ENCODE measurements at places on chromosomes 3 and 15.
A peak's percentile ranks its signal among the peaks of the same experiment; 100 is the strongest.

GRCh38 chr3:4900298-4900697 is 78.9 kb upstream of the BHLHE40 start:
- DNase-seq, result no peak

GRCh38 chr15:75836959-75837334 is 6.3 kb upstream of the UBE2Q2 start:
- DNase-seq, result no peak

DNA sequence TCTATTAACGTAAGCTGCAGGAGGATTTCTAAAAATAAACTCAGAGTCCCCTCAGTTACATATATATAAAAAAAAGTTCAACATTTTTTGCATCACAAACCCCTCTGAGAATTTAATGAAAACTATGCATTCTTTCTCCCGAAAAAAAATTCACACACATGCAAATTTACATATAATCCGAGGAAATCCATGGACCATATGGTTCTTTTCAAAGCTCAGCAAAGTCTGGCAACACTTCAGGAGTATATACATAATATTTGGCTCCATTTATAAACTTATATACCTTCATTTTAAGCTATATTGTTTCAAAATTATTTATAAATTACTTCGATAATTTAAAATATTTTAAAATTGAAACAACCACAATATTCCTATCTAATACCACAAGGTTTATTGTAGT is 140.7 kb upstream of the PLXND1 start:
- DNase-seq, result no peak

DNA sequence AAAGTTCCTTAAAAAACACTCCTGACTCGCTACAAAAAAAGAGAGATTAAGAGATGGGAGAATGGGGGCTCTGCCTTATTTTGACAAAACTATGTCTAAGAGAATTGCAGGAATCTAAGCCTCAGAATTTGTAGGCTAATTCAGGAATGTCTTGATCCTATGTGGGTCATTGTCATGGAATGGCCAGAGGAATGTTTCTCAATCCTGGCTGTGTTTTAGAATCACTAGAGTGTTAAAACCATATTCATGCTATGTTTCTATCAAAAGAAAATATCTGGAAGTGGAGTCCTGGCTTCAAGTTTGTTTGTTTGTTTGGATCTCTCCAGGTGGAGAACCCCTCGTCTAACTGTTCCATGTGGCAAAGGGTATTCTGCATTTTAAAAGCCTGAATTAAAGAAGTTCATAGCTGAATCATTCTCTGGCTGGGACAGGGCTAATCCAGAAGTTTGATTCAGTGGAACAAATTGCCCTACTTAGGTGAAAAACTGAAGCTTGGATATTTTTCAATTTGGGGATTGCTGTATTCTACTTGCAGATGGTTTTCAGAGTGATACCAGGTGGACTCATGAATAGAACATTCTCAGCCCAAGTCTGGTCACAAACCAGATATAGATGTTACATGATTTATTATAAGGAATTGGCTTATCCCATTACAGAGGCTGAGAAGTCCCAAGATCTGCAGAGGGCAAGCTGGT is 28.2 kb downstream of the GJD2 start:
- DNase-seq, result no peak

DNA sequence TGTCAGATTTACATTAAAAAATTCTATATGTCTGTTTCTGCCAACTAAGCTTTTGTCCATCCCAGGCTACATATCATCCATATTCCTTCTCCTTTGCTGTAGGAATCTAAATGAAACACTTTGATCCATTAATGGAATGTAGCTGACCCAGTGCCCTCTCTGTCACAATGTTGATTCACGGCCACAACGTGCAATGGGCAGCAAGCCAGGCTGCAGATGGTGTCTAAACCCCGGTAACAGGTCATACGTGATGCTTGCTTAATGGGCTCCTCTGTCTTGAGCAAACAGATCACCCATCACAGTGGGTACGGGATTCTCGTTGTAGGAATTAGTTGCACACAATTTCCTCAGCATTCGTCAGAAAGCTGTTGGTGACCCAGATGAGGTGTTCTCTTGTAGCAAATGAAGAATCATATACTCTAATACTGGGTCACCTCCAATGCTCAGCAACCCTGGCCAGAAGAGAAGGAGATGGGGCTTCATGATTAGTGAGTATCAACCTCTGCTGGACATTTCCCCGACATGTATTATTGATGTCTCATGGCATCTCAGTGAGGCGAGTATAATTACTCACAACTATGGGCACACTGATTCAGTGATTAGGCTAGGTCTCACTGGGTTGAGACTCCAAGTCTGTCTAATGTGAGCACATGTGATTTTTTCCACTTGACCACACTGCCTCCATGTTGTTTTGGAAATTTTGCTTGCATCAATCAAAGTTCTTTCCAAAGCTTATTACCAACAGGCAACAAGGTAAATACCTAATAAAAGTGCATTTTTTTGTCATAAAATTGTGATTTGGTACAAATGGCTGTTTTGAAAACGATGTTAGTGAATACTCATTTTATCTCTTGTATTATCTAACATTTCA is 12.9 kb upstream of the DCBLD2 start:
- DNase-seq, result no peak

DNA sequence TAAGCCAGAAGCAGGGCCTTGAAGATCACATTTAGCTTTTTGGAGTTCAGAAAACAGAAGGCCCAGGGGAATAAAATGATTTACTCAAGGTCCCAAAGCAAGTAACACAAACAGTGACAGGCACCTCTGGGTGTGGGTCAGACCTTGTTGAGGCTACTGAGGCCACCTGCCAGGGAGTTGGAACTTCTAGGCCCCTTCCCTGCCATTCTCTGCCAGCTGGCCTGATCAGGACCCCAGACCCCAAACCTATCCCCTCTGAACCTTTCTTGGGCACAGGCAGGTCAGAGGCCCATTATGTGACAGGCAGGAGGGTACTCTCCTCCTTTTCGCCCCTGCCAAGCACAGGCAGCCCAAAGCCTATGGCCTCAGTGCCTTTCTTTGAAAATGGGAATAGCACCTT is 49.4 kb upstream of the ATP2B2 start:
- no peak for DNase-seq

DNA sequence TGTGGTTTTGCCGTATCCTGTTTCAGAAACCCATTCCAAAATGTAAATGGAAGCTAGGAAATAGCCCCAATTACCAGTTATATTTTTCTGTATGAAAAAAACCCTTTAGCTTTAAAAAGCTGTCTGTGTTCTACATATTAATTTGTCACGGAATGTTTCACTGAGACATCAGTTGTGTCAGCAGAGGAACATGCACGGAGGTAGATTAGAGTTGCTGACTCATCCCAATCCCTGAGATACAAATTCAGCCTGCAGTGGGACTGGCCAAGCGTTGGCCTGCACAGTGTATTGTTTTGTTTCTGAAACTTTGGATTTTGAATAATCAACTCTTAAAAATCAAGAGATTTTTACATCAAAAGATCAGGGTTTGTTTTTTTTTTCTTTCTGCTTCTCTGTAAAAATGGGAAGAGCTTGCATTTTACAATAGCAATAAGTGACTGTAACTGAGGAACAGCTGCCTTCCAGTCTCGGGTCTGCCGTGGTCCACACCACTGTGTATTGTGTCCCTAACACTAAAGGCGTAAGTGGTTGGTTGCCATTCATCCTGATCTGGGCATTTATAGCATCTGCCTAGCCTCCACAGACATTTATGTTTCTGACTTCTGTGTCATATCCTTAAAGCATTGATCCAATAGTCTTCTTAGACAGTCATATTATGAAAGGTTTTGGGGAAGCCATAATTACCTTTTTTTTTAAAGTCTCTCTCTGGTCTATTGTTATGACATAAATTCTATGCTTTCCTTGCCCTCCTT is 218.1 kb downstream of the ADAMTSL3 start:
- DNase-seq, result no peak

- no peak for DNase-seq
These were observed 607.4 kb upstream of the TBL1XR1 start for GRCh38 chr3:177804646-177805045.

- DNase-seq, result no peak
These were observed 58.7 kb downstream of the CD200 start for GRCh38 chr3:112391648-112392047.

DNA sequence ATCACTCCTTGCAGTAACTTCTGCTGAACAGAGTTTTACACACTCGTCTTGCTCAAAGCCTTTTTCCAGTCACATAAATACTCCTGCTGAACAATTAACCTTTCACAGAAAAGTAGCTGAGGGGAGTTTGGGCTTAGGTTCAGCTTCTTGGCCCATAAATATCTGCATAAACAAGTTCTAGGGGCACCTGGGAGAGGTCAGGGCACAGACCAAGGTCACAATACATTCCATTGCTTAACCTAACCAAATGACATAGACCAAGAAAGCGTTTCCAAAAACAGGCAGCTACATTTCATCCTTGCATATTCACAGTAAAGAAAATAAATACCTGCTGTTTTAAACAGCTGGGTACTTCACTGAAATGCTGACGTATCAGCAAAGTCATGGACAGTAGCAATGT is 101.3 kb downstream of the THRB start:
- DNase-seq, result no peak

- no peak for DNase-seq
These were observed 56.0 kb downstream of the TPRA1 start for GRCh38 chr3:127534564-127534963.

GRCh38 chr3:16449369-16449768 is 64.1 kb downstream of the RFTN1 start:
- no peak for DNase-seq

DNA sequence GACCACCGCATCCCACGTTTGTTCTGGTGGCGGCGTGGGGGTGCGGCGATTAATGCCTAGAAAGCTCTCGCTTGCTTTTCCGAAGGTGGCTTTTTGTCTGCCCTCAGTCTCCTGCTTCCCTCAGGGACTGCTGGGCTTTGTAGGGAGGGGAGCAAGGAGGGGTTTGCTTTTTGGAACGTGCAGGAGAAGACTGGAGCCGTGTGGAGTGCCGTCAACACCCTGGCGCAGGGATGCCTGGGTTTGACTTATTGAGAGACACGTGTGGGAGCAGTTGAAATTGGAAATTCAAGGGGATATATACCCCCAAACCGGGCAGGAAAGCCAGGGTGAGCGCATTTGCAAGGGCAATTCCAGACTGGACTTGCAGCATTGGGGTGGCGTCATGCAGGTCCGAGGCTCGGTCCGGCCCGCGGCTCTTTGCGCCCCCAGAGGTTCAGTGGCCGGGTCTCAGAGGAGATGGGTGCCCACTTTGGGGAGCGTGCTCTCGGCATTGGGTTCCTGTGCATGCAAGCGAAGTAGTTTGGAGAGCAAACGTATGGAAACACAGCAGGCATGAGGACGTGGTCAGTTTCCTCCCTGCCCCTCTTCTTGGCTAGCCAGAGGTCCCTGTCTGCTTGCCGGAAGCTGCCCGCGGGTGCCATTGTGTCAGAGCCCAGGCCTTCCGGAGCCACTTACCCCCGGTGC is 2.1 kb downstream of the EPHB1 start:
- DNase-seq, result no peak

GRCh38 chr3:123071146-123071545 is 4.3 kb downstream of the PDIA5 start:
- DNase-seq, result no peak

DNA sequence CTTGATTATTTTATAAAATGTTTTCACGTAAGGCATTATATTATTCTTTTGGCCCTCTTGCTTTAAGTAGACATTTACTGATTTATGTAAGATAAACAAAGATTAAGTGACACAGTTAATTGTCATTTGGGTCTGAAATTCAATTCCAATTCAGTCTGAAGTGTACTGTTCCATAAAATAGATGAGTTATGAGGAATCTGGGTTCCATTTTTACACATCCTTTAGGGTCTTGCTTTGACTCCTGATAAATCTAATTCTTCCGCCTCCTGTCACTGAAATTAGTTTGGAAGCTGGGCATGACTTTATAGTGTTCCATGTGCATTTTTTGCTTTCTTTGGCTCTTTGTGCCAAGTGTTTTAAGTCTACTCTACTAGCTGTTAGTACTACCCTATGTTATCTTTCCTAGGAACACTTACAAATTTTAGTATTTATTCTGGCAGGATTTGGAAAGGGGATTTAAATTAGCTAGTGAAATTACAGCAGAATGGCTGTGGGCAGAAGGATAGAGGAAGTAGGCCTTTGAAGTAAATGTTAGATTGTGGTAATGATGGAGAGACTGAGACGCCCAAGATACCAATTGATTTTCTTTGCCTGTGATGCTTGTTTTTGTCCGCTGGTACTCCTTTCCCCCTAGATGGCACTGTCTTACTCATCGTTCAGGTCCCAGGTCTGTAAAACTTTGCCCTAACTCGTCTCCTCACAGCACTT is 14.3 kb downstream of the ARL8B start:
- DNase-seq, result peak; percentile 8

GRCh38 chr3:64224826-64225610 is at the start of gene PRICKLE2:
TSS of gene PRICKLE2 (minus strand) at chr3:64225466. CDS start at chr3:64198927, 26,539 bp downstream.
- DNase-seq, result no peak

DNA sequence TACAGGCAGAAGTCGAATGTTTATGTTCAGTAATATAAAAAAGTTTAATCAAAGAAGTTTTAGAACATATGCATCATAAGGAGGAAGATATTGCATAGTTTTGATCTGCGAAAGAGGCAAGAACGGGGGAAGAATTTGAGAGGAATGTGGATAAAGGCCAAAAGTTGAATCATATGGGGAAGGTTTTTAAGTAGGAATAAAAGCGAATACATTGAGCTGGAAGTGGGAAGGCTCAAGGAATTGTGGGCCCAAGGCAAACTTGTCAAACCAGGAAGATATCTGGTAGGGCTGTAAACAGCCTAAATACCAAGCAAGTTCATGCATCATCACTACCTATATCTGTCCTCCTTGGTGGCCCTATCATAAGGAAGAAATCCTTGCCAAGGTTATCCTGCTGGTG is 186.9 kb downstream of the MAGI1 start:
- DNase-seq, result no peak

DNA sequence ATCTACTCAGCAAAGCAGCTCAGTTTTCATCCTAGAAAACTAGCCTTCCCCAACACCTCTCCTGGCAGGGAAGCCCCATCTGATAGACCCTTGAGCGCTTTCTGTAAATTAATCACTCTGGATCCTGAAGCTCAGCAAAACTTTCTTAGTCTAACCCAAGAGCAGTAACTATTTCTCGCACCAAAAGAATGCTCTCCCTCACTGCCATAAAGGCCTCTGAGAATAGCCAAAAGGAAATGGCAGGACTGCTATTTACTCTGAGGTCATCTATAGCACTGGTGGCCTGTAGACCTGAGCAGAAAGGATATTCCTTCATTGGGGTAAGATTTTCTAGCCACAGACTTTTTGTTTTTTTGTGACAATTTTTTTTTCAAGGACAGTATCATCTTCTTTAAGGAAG is 345.8 kb upstream of the ADAMTS9 start:
- DNase-seq, result no peak

- no peak for DNase-seq
These were observed 10.2 kb downstream of the GNB5 start for GRCh38 chr15:52180851-52181450.

GRCh38 chr15:38130205-38130567 is 122.5 kb upstream of the SPRED1 start:
- no peak for DNase-seq

DNA sequence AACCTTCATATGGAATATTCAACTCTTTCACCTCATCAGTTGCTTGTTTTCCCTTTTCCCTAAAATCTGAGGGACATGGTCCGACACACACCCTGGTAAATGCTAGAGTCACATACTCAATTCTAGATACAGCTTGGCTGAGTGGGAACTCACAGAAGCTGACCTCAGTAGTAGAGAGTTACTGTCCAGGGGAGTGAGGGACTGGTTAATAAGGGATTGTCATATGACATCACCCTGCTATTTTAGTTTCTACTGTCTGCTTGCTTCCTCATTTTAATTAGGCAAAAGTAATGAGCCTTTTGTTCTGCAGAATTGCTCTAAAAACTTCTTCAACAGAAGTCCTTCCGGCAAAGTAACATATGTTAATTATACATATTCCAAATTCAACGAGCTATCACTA is 244.5 kb downstream of the ZIC4 start:
- no peak for DNase-seq
